ENCODE measurements at places on chromosomes 4 and X.
A peak's percentile ranks its signal among the peaks of the same experiment; 100 is the strongest.

GRCh38 chr4:120540625-120541024 is 381.9 kb downstream of the PRDM5 start:
- DNase-seq = no peak

GRCh38 chr4:35709080-35709479 is 535.2 kb downstream of the ARAP2 start:
- no peak for DNase-seq

GRCh38 chr4:99615170-99615820 is 40.7 kb downstream of the MTTP start:
- no peak for DNase-seq

- DNase-seq = no peak
Measured at GRCh38 chrX:79176028-79176427, 31.5 kb downstream of the GPR174 start.

GRCh38 chr4:82903737-82904136 is 3.2 kb downstream of the THAP9 start:
- DNase-seq = no peak

DNA sequence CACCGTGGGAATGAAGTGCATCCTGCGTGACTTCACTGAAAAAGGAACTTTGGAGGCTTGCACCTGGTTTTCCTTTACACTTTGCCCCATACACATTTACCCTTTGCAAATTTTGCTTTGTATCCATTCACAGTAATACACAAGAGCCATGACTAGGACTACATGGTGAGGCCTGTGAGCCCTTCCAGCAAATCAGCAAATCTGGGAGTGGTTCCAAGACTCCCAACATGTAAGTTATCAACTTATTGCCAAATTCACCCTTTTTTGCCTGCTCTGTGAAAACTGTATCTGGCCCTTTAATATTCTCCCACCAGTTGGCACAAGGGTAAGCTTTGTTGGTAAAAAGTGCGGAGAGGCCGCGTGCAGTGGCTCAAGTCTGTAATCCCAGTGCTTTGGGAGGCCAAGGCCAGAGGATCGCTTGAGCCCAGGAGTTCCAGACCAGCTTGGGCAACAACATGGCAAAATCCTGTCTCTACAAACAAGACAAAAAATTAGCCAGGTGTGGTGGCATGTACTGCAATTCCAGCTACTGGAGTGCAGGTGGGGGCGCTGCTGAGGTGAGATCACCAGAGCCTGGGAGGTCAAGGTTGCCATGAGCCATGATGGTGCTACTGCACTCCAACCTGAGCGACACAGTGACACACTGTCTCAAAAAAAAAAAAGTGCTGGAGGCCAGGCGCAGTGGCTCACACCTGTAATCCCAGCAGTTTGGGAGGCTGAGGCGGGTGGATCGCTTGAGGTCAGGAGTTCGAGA is 5.0 kb downstream of the PRMT9 start:
- DNase-seq = no peak

DNA sequence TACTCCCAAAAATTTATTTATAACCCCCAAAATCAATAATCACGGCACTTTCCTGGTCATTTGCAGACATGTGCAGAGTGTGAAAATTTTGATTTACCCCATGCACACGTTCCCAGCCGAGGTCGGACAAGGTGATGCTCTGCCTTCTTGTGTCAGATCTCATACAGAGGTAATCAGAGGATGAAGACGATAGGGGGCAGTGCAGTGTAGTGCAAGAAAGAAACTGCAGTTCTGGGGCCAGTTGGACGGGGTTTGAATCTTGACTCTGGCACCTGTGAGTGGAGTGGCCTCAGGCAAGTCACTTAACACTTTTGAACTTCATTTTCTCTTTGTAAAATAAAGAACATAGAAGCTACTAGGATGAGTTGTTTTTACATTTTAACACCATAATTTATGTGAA is 88.4 kb downstream of the FRMPD3 start:
- DNase-seq = peak; percentile 43

Measured in CD4-positive, alpha-beta T cell treated with Interleukin-10 for 1 hour (primary cell).